ENCODE measurements at places on chromosomes 2 and 18. TPM values are rescaled to one million over a fixed set of nuclear protein-coding genes. Genes with fewer than 3 reads are reported as not detected.
A peak's percentile ranks its signal among the peaks of the same experiment; 100 is the strongest.

DNA sequence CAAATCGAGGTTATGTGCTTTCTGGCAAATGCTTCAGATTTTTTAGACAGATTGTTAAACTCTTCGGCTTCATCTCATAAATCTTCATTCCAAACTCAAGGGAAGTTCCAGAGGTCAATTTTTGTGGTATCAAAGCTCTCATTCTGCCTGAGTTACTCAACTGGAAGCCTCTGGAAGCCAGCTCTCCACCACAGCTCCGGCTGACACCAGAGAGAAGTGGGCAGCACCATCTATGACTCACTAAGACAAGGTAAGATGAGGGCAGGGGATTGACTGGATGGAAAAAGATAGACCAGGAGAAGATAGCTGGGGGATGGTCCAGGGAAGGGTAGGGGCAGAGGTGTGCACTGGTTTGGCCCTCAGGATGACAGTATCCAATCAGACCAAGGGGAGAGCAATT is 137.3 kb upstream of the HNRNPA3 start:
- no peaks in the 10 kb centered on the region for H3K4me1 ChIP-seq
- H3K27ac ChIP-seq, result no peak overlapping the region
- H3K4me3 ChIP-seq, result no peak overlapping the region
- no peaks in the 10 kb centered on the region for H3K36me3 ChIP-seq

DNA sequence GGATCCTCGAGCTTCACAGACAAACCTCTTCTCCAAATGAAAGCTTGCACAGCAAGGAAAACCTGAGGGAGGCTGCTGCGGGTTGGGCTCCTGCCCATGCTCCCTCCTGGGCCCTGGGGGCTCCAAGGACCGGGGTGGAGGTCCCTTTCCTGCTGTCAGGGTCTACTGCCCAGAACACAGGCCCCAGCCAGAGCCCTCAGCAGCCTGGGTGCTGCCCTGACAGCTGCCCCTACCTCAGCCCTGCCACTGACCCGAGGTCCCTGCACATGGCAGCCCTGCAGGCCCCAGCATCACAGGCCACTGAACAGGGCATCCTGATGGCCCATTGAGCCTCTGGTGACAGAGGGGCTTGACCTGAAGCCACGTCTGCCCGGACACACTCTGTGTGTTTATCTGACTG is 41.0 kb downstream of the CROCC2 start:
- no peak for DNase-seq
- no peak overlapping the region for H3K27ac ChIP-seq

DNA sequence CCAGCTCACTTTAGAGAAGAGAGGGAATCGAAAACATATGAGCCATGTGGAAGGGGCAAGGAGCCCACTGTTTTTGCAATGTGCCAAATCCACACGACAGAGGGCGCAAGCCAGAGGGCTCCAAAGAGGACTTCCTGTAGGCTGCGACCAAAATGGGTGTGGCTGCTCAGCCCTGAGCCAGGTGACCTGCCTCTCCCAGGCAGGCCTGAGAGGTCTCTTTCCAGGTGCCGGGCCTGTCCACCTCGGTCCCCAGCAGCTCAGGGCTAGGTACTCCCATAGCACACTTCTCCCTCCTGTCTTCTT is 153.8 kb downstream of the TTC32 start:
- no peak for DNase-seq
- no peaks in the 10 kb centered on the region for H3K36me3 ChIP-seq
- peaks cover 8% of the 10 kb centered on the region for H3K4me1 ChIP-seq
- H3K4me3 ChIP-seq, result no peak overlapping the region

GRCh38 chr2:85131116-85131515 is 2.1 kb upstream of the TCF7L1 start:
- no peaks in the 10 kb centered on the region for H3K36me3 ChIP-seq
- peak; percentile 60 for DNase-seq
- H3K4me3 ChIP-seq, result no peak overlapping the region
- no peaks in the 10 kb centered on the region for H3K27me3 ChIP-seq
- peaks cover 14% of the 10 kb centered on the region for H3K4me1 ChIP-seq
- no peak overlapping the region for H3K27ac ChIP-seq

Gene ST6GAL2
- 1.7 TPM for total RNA-seq

Gene SERPINB4
- total RNA-seq, result not detected

All from SJCRH30 (cell line).